NCI-H82 (cell line): ENCODE measurements at places on chromosomes 2 and 18.

- DNase-seq, result peak; percentile 60
These were observed 199.6 kb upstream of the HNMT start for GRCh38 chr2:137764646-137765045.

DNA sequence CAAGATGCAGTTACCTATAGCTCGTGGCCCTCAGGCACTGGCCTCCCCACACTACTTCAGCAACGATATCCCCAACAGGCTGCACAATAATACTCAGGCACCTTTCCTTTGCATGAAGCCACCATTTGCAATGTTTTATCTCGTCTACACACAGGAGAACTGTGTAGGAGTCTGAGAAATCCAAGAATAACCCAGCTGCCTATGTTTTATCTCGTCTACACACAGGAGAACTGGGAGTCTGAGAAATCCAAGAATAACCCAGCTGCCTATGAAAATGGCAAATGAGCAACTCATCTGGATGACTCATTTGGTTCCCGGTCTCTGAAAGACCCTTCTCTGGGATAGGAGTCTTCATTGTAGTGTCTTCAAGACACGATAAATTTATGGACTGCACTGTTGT lies 18.3 kb upstream of the LNPK start:
- DNase-seq, result no peak

DNA sequence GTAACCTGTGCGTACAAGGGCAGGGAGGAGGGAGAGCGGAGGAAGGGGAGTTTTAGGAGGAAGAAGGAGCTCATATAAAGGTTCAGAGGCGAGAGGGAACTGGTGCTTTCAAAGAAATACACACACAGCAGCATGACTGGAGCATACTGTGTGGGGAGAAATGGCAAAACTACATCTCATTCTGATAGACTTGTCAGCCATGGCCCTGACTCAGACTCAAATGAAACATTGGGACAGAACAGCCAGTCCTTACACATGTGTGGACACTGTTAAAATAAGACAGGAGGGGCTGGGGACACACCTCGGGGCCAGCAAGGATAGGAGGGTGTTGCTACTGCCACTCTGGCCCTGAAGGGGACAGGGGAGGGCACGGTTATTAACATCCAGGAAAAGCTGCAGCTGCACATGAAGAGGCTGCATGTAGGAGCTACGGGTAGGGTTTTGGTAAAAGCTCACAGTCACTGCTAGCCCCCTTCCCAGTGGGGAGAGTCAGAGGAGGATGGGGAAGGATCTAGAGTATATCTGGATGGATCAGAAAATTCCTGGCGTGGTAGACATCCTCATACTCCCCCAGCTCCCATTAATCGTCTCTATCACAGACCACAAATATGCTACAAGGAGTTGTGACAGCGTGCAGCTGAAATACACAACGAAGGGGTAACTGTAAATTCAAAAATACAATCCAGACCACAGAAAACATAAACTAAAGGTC lies 110.5 kb downstream of the GATA6 start:
- no peak for DNase-seq

GRCh38 chr2:121237980-121238665 lies 46.9 kb downstream of the TFCP2L1 start:
- no peak for DNase-seq

DNA sequence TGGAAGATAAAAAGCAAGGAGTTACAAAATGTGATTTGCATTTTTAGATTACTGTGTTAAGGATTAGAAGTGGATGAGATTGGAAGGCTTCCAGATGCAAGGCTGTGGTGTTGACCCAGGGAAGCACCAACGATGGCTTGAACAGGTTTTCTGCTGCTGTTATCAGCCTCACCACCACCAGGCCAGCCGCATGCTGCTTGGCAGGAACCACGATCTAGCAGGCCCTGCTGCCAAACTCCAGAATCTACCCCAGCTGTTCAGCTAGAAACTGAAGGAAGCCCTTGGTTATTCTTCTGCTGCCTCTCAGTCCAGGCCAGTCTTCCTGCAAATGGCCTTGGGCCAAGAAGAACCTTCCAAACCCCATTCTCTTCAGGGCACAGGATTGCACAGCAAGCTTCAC lies 133.9 kb downstream of the MTCL1 start:
- DNase-seq, result no peak

GRCh38 chr18:55141318-55141717 lies 182.1 kb upstream of the CCDC68 start:
- no peak for DNase-seq

DNA sequence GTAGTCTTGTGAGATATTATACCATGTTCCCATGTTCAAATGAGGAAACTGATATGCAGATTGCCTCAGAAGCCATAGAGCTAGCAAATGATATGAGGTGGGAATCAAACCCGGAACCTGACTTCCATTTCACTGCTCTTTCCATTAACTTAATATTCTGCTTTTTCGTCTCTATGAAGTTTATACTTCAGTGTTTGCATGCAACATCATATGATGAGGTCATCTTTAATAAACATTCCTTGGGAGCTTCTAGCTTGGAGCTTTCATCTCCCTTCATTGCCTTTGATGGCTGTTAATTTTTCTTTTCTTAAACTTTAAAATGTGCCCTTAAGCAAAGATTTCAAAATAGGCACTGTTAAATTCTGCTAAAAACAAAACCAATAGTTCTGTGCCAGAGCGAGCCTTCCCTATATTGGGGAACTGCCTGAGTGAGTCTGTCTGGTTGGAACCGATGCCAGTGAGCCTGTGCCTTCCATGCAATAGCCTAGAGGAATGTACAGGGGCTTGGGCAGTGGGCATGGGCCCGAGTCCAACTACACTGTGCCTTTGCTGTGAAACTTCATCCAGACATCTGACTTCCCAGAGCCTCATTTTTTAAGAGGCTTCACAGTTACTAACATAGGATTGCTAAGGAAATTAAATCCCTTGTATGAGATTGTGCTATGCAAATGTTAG lies 91.1 kb upstream of the TMEM200C start:
- DNase-seq, result no peak

- peak; percentile 87 for DNase-seq
These were observed 29.1 kb downstream of the ARMC9 start for GRCh38 chr2:231227310-231228162.

DNA sequence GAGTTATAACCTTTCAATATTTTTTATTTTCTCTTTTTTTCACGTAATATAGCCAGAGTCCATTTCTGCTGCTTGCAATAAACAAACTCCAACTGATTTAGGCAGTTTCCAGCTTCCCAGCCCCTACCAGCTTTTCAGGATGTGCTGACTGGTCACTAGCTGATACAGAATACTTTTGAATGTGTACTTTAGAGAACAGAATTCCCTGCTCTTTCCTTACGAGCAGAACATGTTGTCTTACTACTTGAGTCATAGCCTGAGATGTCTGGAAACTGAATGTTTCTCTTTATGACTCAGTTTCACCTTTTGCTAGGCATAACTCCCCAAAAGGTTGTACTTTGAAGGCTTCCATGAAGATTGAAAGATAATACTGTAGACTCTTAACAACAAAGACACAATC lies 44.5 kb upstream of the KCNE4 start:
- DNase-seq, result no peak

GRCh38 chr2:25316101-25316500 lies 25.6 kb downstream of the DNMT3A start:
- no peak for DNase-seq
